NCI-H1417 treated with DMSO at 0.1 percent for 48 hours (cell line): ENCODE measurements at places on chromosomes 7 and 10.

DNA sequence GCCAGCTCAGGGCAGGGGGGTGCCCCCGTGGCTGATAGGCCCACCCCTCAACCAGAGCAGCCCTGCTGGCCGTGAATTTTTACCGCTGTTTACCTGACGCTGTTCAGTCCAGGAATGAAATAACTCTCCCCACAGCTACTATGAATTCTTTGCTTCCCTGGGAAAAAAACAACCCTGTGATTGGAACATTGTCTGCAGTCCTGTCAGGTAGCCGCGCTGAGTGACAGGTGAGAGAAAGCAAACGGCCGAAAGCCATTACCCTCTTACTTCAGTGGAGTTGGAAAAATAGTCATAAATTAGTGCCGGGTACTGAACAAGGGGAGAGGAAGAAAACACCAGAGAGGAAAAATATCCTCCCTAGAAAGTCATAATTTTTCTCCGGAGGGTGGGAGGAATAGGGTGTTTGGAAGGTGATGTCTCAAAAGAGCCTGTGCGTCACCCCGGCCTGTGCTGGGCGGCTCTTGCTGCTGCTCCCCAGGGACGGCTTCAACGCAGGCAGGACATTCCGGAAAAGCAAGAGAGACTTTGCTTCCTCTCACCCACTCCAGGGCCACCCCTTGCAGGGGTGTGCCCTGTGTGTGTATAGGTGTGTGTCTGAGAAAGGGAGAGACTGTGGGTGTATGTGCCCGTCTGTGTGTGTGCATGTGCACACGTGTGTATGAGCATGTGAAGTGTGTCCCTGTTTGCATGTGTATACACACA is 69.0 kb downstream of the CDH23 start:
- no peak for DNase-seq

- no peak for DNase-seq
Observed at GRCh38 chr10:26593896-26594295, 103.6 kb upstream of the PDSS1 start.

DNA sequence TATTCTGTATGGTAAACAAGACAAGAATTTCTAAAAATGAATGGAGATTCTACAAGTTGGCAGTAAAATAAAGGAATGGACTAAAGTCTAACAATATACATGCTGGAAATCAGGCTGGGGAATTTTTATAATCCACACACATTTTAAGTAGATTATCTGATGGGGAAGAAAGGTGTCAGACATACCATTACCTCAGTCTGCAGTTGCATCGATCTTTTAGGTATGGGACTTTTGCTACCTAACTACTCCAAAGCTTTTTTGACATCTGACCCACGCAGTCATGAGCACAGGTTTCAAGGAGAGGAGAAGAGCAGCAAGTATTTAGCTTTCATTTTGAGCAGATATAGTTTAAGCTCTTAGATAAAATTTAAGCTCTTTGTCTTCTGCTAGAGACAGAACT is 113.0 kb downstream of the ZNF438 start:
- DNase-seq: no peak

DNA sequence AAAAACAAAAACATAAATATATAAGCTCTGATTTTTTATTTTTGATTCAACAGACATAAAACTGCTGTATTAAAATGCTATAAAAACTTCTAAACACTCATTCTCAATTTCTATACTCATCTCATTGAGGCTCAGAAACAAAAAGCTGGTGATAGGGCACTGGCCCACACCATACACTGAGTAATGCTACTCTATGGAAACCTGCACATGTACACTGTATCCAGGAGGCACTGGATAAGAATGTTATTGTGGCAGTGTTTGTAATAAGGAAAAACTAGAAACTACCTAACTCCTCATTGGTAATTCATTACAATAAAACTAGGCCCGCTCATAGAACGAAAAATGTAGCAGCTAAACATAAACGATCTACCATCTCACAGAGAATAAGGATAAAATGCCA is 23.1 kb downstream of the ERLIN1 start:
- DNase-seq: no peak

DNA sequence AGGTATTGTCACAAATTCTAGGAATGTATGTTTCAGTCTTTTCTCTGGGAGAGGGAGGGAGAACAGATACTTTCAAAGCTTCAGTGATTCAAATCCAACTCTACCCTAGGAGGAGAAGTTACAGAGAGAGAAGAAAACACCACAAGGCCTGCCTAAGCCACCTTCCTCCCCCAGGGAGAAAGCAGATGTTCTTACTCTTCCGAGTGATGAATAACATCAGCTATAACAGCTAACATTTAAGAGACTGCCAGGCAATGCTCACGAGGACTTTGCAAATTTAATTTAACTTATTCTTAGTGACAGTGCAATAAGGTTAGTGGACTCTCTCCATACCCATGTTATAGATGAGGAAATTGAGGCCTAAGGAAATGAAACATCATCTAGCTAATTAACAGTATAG is 36.8 kb downstream of the TAS2R41 start:
- no peak for DNase-seq

- DNase-seq: no peak
Observed at GRCh38 chr7:99092064-99092720, 51.7 kb downstream of the SMURF1 start.

- no peak for DNase-seq
Observed at GRCh38 chr10:117626228-117626627, 83.7 kb downstream of the EMX2 start.

DNA sequence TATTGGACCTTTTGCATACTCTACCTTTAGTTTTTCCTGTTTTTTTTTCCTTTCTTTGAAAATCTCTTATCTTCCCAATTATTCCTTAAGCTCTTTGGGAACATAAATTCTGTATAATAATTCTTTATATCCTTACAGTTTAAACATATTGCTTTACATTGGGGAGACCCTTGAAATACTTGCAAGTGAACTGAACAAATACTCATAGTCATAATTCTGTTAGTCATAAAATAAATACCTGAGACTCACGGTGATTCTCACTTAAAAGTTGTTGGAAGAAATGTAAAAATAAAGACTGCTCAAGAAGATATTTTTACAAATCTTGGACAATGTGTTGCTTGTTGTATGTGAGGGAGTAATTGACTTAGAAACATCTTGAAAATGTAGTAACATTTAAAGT is 515.2 kb upstream of the POT1 start:
- no peak for DNase-seq

GRCh38 chr7:108122181-108122580 is 8.0 kb downstream of the LAMB4 start:
- no peak for DNase-seq

DNA sequence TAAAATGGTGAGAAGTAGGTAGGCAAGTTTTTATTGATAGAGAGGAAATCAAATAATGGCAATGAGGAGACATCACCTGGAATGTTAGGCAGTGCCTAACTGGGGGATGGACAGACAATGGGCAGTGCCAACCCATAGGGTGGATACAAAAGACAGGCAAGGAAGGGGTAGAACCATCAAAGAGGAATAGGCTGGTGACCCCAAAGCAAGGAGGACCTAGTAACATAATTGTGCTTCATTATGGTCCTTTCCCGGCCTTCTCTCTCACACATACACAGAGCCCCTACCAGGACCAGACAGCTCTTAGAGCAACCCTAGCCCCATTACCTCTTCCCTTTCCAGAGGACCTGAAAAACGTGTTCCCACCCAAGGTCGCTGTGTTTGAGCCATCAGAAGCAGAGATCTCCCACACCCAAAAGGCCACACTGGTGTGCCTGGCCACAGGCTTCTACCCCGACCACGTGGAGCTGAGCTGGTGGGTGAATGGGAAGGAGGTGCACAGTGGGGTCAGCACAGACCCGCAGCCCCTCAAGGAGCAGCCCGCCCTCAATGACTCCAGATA is 30.0 kb downstream of the PRSS2 start:
- no peak for DNase-seq

- DNase-seq: no peak
Observed at GRCh38 chr10:106577756-106578155, 586.8 kb downstream of the SORCS1 start.

GRCh38 chr10:117541909-117542705 is 439 bp upstream of the EMX2 start:
- no peak for DNase-seq

DNA sequence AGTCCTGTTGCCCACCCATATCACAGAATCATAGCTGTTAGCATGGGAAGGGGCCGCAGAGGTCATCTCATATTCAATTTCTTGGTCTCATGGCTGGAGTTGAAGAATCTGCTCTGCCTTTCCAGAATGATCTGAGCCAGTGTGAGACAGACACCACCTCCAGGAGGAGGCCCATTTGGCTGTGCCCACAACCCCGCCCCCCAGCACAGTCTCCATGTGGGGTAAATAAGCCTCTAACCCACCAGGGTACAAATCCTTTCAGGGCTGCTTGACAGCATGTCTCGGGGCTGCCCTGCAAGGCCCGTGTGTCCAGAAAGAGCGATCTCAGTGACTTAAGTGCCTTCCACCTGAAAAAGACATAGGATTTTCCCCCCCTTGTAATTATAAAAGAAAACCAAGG is 137.5 kb downstream of the DLG5 start:
- no peak for DNase-seq

DNA sequence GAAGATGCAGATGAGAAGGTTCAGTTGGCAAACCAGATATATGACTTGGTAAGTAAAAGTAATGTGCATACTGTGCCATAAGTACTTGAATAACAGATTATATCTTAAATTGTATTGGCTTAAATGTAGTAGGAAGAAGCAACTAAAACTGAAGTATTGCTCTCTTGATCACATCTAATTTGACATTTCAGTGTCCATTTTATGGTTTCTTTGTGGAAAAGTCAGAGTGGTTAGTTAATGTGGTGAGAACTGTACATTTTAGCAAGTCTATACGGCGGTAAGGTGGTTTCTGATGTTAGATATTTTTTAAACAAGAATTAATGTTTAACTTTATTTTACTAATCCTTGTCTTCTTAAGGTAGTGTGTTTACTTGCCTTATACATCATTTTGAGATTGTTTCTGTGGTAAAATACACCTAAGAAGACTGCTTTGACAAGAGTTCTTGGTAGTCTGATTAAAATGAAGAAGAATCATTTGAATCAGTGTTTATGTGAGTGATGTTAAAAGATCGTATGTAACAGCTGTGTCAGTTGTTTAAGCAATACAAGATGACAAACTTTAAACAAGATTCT is 5.1 kb downstream of the ING3 start:
- DNase-seq: no peak

DNA sequence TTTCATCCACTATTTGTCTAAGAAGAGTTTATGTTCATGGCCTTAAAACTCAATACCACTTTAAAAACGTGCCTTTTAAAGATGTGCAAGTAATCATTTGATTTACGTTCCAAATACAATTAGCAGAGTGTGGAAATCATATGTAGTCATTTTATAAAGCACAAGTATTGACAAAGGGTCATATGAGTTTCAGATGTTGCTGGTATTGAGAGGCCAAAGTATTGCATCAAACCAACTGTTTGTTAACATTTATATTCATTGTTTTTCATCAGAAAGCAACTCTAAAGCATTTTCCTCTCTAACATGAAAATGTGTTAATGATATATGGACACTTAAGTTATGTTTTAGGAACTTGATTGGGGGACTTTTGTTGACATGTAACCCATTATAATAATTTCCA is 11.5 kb upstream of the TSGA13 start:
- DNase-seq: no peak

DNA sequence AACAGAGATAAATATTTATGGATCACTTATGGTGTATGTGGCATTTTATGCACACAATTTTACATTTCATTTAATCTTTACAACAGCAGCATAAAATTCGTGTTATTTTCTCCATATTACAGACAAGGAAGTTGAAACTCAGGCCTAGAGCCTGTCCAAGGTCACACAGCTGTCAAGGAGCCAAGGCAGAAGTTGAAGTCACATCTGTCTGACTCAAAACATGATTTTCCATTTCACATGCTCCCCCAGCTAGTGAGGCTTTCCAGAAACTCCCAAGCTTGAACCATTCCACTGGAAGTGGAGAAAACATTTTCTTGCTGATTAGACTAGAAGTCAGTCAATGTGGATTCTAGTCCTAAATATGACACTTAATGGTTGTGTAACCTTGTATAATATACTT is 110.5 kb downstream of the HECTD2 start:
- no peak for DNase-seq

GRCh38 chr10:132397671-132398565 is 918 bp downstream of the PWWP2B start:
- DNase-seq: no peak

DNA sequence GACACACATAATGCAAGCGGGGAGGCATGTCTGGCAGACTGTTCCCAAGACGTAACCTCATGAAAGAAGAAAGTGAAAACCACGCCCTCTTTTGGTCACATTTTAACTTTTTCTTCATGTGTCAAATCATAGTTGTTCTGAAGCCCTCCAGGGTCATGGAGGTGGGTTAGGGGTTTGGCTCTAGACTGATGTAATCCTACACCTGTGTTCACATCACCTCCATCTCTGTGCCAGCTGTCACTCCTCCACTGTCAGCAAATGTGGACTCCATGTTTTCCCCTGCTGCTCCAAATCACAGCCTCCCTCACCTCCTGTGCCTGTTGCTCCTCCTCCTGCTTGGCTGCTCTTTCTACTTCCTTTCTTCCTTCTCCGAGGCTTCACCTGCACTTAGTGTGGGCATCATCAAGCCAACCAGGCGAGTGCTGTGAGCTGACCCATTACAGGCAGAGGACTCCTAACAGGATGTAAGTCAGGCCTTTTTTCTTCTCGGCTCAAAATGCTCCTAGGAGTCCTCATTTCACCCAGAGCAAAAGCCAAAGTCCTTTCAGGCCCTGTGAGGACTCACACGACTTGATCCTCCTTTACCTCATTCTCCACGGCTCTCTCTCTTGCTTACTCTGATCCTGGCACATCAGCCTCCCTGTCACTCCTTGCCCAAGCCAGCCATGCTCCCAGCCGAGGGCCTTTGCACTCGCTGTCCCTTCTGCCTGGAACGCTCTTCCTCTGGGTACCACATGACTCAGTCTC is 66.4 kb upstream of the IFRD1 start:
- DNase-seq: no peak

DNA sequence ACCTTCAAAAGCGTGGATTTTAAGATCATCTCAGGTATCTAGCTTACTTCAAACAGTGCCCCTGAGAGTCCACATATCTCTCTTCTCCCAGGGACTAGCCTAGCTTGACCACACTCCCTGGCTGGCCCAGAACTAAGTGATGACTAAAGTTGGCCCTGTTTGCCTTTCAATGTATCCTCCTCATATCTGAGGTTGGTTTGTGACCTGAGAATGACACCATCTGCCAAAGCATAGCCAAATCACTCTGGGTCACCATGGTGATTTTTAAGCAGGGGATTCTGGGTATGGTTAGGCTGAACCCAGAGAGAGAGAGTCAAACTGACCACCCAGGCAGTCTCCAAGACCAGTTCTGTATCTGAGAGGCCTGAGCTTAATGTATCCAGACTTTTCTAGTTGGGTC is 16.2 kb downstream of the CNNM1 start:
- no peak for DNase-seq

DNA sequence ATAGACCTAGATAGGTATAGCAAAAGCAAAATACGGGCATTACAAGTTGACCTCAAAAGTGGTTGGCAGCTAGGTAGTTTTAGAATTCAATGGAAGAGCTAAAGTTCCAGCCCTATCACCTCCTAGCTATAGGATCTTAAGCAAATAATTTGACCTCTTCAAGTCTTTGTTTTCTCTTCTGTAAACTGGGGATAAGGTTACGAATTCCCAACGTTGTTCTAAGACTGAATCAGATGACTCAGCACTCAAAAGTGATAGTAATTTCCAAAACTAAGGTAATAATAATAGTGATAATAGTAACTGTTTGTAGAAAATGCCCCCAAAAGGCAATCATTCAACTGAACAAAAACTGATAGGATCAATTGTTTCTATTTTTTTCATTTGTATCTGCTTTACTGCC is 445.2 kb downstream of the KCNMA1 start:
- no peak for DNase-seq

GRCh38 chr7:151798851-151799448 is 78.0 kb downstream of the PRKAG2 start:
- no peak for DNase-seq

- DNase-seq: no peak
Observed at GRCh38 chr7:13991791-13992595, 2.5 kb upstream of the ETV1 start.
